ENCODE measurements at places on chromosomes 5 and 9.

- no peak for DNase-seq
Observed at GRCh38 chr9:123326187-123326586, 29.8 kb upstream of the CRB2 start.

DNA sequence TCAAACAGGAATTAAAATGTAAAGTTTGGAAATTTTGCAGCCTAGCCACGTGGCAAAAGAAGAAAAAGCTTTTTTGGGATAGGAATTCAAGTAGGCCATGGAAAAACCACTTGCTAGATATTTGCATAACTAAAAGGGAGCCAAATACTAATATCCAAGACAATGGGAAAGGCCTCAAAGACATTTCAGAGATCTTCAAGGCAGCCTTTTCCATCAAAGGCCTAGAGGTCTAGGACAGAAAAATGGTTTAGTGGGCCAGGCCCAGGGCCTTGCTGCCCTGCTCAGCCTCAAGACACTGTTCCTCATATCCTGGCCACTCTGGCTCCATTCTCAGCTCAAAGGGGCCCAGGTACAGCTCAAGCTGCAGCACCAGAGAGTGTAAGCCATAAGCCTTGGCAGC lies 265.9 kb upstream of the RPS23 start:
- DNase-seq: no peak

DNA sequence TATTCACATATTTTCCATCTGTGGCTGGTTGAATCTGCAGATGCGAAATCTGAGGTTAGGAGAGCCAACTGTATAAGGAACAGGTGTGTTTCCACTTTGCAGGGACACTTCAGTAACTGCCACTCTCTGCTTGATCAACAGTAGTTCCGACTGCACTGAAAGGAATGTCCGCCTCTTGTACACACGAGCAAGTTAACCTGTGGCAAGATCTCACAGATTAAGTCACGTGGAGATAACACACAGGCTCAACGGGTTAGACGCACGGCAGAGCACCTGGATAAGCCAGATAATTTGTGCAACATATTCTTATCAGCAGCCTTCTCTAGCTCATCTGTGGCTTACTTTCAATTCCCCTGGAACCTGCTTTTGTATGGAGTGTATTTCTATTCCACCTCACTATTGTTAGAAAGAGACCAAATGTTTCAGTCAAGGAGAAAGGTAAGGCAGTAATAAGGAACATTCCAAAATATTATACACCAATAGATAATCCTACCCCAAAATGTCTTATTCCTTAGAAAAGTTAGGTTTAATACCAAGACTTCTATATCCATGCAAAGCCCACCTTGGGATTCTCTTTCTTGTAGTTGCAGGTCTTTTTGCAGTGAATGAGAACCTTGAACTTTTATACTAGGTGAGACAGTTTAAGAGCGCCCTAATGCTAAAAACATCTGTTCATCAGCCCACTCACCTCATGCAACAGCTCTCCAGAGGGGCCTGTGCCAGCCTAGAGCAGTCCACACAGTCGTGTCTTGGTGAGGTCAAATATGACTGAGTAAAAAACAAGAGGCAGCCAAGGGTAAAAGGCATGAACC lies 6.5 kb upstream of the C9 start:
- no peak for DNase-seq

DNA sequence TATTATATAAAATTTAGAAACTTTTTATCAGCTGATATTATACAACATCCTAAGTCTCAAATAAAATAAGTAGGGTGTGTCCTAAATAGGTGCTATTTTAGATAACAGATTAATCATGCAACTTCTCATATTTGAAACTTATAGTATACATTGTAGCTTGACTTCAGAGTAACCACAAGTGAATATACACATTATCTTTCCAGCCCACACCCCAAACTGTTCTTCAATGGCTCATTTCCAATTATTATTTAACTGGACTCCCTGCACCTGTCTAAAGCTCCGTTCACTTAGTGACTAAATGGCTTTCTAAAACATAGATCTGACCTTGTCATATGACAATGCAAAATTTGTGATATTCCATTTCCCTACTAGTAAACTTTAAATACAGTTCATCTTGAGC lies 490.9 kb upstream of the RGMB start:
- no peak for DNase-seq

DNA sequence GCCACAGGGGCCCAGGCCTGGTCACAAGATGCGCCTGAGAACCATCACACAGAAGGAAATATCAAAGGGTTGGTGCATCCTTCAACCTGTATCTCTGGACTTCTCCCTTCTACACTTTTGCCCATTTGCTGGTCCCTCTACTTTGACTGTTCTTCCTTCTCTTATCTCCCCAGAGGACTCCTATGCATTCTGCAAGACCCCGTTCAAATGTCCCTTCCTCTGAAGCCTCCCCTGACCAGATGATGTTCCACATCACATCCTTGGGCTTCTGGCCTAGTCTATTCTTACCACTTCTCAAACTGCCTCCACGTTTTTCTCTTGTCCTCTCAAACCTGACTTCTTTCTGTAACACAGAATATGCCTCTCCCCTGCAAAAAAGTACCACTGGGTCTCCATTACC lies 34.3 kb downstream of the STK10 start:
- no peak for DNase-seq

DNA sequence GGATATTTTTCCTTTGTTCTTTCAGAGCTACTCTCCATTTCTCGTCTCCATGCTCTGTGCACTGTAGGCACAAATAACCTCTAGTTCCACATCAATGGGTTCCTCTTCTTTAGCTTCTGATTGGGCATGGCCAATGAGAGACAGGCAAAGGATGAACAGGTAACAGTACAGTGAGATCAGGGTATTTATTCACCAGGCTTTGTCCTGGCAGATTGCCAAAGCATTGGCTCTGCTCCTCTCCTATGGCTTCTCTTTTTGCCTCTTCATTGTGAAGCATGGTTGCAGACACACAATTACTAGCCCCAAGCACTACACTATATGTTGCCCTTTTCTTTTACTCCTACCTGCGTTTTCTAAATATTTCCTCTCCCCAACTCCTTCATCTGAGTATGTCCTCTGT lies 215.1 kb upstream of the ARRDC3 start:
- no peak for DNase-seq

DNA sequence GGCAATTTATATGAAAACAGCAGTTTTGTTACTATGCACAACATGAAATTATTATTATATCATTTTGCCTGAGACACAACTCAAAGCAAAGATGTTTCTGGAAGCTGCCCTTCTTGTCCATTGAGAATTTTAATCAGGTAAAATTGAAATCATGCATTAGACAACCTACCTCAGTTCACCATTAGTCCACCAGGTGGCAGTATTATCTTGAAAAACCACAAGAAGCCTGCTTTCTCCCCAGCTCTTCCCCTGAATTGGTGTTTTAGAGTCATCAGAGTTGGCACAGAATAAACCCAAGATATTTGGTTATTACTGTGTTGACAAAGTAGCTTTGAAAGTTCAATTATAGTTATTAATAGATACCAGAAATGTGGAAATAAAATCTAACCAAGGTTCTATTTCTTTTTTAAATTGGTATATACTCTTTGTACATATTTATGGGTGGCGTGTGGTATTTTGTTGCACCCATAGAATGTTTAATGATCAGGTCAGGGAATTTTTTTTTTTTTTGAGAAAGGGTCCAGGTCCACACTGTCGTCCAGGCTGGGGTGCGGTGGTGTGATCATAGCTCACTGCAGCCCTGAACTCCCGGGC lies 25.7 kb downstream of the UTP15 start:
- no peak for DNase-seq

DNA sequence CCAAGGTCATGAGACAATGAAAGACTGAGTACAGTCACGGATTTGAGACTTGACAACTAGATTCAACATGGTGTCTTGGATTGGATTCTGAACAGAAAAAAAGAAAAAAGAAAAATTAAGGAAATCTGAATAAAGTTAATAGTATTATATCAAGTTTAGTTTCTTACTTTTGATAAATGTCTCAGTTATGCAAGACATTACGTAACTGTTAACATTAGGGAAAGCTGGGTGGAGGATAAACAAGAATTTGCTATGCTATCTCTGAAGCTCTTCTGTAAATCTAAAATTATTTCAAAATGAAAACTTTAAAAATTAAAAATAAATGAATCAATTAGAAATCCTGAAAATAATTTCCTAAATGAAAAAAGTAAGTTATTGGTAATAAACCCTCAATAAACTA lies 14.4 kb upstream of the DCAF12 start:
- DNase-seq: no peak

DNA sequence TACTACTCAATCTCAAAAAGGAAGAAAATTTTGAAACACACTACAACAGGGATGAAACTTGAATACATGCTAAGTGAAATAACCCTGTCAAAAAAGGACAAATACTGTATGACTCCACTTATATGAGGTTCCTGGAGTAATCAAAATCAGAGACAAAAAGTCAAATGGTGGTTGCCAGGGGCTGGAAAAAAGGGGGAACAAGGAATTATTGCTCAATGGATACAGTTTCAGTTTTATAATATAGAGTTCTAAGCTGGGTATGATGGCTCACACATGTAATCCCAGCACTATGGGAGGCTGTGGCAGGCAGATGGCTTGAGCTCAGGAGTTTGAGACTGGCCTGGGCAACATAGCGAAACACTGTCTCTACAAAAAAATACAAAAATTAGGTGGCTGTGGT lies 29.0 kb downstream of the ETF1 start:
- DNase-seq: no peak

GRCh38 chr9:80467632-80468031 lies 895.9 kb downstream of the TLE4 start:
- DNase-seq: no peak

DNA sequence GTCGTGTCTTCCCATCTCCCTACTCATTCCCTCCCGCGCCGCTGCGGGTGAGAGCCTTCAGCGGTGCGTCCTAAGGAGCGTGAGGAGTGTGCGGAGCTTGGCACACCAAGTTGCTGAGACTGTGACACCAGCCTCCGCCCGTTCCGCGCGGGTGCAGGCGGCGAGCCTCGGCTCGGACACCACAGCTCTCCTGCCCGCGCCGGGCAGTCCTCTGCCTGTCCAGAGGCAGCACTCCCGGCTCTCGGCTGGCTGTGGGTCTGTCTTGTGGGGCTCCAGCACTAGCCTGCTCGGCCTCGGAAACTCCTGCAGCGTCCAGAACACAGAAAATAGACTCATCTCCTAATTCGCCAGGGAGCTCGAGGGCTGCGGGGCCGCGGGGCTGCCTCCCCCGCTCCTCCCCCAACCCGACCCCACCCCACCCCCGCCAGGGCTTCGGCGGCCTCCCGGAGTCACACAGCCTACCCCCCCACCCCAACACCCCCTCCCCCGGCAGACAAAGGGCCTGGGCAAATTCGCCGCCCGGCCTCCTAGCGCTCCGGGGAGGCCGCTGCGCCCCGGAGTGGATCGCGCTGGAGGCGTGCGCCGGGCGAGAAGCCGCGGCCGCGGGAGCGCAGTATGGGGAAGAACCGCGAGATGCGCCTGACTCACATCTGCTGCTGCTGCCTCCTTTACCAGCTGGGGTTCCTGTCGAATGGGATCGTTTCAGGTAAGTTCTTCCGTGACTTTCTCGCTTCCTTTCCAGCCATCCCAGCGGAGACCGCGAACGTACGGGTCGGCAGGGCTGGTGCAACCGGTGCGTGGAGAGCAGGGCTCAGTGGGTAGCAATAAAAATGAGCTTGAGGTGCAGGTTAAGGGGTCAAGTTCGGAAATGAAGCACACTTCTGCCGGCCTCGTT lies at the start of gene ADAMTS19:
TSS of gene ADAMTS19 (plus strand) at position 522 of the 895 bp plus-strand sequence. CDS start at position 616, 94 bp downstream.
- DNase-seq: no peak

GRCh38 chr9:5552301-5552700 lies 42.0 kb downstream of the PDCD1LG2 start:
- DNase-seq: no peak

DNA sequence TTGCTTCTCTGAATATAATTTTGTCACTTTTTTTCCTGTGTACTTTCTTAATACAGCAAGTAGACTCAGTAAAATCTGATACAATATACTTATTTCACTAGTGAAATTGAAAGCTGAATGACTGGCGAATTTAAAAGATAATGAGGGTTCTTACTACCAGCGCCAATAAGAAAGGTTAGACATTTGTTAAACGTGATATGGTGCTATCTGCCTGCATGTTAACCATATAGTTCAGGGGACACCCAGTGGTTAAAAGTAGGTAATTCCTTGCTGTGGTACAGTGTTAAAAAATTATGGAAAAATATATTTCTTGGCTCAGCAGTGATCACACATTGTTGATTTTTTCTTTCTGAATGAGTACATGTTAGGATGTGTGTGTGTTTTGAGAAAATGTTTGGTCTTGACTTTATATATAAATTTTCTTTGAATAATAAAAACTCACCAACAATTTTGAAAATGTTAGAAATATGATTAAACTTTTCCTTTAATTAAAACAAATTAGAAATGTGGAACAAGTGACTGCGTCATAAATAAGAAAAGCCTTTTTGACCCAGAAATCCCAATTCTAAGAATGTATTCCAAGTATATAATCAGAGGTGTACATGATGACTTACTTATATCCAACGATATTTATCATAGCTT lies 25.8 kb downstream of the CAST start:
- DNase-seq: no peak

Measured in activated CD8-positive, alpha-beta memory T cell treated with anti-CD3 and anti-CD28 coated beads for 1 hour (primary cell).